ENCODE measurements at places on chromosomes 13 and 19.

DNA sequence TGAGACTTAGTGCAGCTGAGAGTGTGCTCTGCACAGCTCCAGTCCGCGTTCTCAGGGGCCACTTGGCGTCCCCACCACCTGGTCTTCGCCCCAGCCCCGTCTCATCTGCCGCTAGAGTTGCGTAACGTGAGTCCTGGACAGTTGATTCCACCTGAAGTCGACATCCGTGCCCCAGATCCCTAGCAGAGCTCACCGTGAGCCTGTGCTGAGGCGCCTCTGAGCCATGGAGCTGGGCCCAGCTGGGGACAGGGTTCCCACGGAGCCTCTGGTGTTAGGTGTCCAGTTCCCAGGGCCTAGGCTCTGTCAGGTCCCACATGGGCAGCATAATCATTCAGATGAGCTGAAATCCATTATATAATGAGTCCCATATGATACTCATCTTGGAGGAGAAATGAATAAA, 147.1 kb upstream of the SOX1 start:
- DNase-seq, result no peak

GRCh38 chr19:50830266-50831025, 2.9 kb downstream of the KLK15 start:
- no peak for DNase-seq

GRCh38 chr13:47146136-47146535, 249.3 kb upstream of the HTR2A start:
- DNase-seq, result no peak

- no peak for DNase-seq
Measured at GRCh38 chr19:28196961-28197360, 1016.0 kb downstream of the UQCRFS1 start.

- DNase-seq, result no peak
Measured at GRCh38 chr19:43820098-43820883, 6.8 kb upstream of the ZNF283 start.

- no peak for DNase-seq
Measured at GRCh38 chr13:87005511-87005910, 665.7 kb upstream of the SLITRK5 start.

GRCh38 chr13:76772241-76772640, 114.0 kb downstream of the KCTD12 start:
- no peak for DNase-seq

GRCh38 chr19:3053780-3054179, 8.5 kb downstream of the TLE5 start:
- no peak for DNase-seq

GRCh38 chr13:98346904-98347636, 170.0 kb upstream of the RNF113B start:
- no peak for DNase-seq

DNA sequence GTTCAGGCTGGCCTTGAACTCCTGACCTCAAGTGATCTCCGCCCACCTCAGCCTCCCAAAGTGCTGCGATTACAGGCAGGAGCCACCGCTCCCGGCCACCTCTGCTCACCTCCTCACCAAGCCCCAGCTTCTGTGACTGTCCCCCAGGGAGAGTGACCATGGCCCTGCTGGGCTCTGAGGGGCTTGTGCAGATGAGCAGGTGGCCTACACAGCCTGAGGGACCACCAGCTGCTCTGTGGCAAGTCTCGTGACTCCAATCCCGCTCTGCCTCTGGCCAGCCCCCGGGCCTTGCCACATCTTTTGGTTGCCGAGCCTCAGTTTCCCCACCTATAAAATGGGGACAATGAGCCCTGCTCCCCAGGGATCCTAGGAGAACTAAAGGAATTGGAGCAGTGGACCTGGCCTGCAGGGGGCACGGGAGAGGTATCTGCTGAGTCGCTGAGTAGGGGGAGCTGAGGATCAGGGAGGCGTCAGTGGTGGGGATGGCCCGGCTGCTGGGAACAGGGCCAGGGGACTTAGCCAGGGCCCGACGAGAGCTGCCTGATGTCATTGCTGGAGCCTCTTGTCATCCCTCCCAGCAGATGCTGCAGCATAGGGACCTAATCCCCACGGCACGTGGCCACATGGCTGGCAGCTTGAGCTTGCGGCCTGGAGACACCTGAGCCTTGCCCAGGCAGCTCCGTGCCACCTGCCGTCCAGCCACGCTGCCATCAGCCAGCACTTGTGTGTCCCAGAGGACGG, 74.7 kb downstream of the GADD45B start:
- DNase-seq, result no peak

GRCh38 chr13:113041293-113041690, 64.3 kb upstream of the F7 start:
- no peak for DNase-seq

All from CD4-positive, CD25-positive, alpha-beta regulatory T cell (primary cell).